ENCODE measurements at places on chromosomes 13 and 19.

DNA sequence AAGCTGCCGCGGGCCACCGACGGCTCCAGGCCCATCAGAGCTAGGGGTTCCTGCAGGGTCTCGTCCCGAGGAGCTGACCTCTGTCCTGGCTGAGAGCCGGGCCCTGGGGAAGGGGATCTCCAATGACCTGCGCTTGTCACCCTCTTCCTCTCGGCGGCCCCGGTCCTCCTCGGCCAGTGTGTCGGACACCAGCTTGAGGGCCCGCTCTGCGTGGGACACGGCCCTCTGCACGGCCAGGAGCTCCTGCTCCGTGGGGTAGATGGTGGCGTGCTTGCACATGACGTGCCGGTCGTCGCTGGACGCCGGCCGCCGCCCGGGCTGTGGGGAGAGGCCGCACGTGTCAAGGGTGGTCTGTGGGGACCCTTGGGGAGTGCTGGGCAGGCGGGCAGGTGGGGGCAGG, 32.7 kb upstream of the MATK start:
- DNase-seq, result no peak

- DNase-seq, result no peak
These were observed 5.7 kb downstream of the PRPF31 start for GRCh38 chr19:54121259-54121658.

- DNase-seq, result no peak
These were observed 22.9 kb downstream of the SBNO2 start for GRCh38 chr19:1151037-1151724.

DNA sequence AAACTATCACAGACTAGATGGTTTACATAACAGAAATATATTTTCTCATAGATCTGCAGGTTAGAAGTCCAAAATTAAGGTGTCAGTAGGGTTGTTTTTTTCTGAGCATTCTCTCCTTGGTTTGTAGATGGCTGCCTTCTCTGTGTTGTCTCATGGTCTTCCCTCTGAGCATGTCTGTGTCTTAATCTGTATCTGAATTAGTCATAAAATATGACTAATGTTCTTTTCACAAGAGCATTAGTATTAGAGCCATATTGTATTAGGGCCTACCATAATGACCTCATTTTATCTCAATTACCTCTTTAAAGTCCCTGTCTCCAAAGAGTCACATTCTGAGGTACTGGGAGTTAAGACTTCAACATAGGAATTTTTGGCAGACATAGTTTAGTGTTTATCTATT, 77.2 kb upstream of the OBI1 start:
- DNase-seq, result peak; percentile 30

GRCh38 chr19:571566-571974, 826 bp upstream of the BSG start:
- DNase-seq, result peak; percentile 64

- no peak for DNase-seq
These were observed 132.6 kb downstream of the COG6 start for GRCh38 chr13:39788102-39788501.

GRCh38 chr19:3210347-3211017, 14.0 kb upstream of the CELF5 start:
- peak; percentile 68 for DNase-seq

- DNase-seq, result no peak
These were observed 44.2 kb downstream of the MBNL2 start for GRCh38 chr13:97266332-97266731.

- DNase-seq, result no peak
These were observed 10.8 kb downstream of the RSPH6A start for GRCh38 chr19:45804140-45804958.

DNA sequence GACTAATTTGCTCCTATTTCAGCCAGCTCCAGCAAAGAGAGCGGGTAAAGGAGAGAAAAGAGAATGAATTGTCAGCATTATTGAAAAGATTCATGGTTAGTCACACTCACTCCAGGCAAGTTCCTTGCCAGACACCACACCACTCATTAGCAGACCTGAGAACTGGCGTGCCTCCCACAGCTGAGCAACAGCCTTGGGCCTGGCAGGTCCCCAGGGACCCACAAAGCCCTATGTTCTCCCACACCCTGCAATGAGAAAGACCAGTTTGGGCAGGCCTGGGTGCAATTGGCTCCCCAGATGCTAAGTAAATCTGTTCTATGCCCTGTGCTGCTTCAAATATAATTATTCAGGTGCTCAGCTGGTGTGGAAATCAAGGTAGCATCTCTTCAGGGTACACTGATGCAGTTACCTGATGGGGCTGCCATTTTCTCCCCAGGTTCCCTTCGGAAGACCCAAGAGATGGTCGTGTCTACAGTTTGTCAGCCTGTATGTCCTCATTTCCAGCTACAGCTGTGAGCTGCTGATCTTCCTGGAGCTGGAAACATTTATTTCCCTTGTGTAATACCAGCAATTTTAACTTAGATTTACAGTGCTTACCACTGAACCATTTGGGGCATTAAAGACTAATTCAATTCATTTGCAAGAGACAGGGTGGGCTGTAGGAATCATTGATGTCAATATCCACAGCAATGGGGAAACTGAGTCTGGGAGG, 405.0 kb downstream of the COG6 start:
- DNase-seq, result peak; percentile 36

DNA sequence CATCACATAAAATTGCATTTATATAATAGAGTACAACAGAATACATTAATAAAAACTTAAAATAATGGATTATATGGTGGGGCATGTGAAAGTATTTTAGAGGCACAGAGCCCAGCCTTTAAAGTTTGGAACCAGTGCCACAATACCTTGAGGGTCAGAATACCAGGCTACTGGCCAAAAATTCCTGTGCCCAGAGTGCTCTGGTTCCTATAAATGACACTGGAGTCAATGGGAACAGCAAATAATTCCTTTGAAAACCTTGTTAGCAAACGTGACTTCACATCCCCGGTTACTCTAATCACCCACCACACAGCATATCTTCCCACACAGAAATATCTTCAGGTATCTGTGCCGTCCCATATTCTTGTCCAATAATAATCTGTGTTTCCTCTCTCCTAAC, 1242.6 kb downstream of the DIAPH3 start:
- no peak for DNase-seq

- peak; percentile 86 for DNase-seq
These were observed 548.6 kb upstream of the SLITRK5 start for GRCh38 chr13:87122551-87122950.

GRCh38 chr13:102901056-102901455, 55.2 kb downstream of the ERCC5 start:
- no peak for DNase-seq

DNA sequence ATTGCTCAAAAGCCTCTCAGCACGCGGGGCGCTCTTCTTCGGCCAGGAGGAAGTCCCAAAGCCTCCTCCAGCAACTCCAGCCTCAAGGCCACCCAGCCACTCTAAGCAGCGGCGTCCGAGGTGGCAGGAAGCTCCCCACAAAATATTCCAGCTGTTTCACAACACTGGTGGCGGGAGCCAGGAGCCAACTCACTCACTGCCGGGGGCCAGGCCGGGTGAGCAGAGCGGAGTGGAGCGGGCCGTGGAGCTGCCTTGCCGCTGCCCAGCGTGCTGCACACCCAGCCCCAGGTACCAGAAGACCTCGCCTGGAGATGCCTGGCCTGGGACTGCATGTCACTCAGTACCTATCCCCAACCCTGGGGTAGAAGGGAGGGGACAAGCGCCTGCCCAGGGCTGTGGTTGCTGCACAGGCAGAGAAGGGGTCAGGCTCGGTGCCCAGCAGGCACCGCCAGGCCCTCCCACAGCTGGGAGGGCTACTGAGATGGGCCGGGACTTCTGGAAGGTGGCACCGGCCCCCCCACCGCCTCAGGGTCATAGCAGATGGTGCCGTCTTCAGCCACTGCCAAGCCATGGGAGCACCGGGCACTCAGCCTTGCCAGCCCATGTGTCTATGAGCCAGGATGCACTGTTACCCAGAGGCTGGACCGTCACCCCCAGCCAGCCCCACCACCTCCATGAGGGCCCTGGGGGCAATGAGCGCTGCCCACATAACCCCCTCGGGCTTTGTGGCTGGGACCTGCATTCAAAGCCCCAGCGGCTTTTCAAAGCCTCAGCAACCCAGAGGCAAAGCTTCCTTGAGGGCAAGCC, 59.2 kb downstream of the MLLT1 start:
- DNase-seq, result peak; percentile 21

DNA sequence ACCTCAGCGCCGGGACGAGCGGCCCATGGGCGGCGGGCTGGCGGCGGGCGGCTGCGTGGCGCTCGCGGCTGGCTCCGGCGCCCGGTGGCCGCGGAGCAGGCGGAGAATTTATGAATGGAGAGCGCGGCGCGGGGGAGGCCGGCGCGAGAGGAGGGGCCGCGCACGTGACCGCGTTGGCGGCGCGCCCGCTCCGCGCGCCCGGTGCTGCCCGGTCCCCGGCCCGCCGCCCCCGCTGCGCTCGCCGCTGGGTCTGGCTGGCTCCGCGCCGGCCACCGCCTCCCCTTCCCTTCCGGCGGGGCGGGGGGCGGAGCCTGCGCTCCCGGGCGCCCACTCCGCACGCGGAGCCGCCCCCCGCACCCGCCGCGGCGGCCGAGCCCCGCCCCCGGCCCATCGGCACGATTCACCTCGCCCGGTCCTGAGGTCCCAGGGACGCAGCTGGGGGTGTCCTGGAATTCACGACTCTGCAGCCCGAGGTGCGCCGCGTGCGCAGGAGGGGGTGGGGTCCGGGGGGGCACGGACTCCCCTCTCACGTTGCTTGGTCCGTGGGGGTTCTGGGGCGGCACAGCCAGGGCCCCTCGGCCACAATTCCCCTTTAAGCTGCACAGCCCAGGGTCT, at the start of gene CBARP:
TSS of gene CBARP (minus strand) at position 252 of the 615 bp plus-strand sequence. CDS start 1,905 bp downstream, outside the sequence.
- peak; percentile 60 for DNase-seq

DNA sequence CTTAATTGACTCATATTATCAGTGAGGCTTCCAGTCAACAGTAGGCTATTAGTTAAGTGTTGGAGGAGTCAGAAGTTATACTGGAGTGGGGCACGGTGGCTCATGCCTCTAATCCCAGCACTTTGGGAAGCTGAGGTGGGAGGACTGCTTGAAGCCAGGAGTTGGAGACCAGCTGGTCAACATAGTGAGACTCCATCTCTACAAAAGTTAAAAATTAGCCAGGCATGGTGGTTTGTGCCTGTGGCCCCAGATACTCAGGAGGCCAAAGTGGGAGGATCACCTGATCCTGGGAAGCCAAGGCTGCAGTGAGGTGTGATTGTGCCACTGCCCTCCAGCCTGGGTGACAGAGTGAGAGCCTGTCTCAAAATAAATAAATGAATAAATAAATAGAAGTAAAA, 53.2 kb downstream of the COMP start:
- DNase-seq, result no peak

- DNase-seq, result peak; percentile 58
These were observed 89.5 kb downstream of the ARHGEF7 start for GRCh38 chr13:111204438-111205177.

- no peak for DNase-seq
These were observed 13.1 kb upstream of the LAMP1 start for GRCh38 chr13:113283904-113284303.

DNA sequence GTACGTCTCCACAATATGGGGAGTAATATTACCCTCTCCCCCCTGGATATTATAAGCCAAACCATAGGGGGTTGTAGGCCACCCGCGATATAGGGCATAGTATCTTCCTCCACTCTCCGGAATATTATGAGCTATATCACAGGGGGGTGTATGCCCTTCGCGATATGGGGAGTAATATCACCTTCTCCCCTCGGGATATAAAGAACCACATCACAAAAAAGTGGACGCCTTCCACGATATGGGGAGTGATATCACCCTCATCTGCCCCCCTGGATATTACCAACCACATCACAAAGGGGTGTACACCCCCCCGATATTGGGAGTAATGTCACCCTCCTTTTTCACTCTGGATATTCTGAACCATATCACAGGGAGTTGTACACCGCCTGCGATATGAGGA, 65.5 kb upstream of the CEACAM21 start:
- DNase-seq, result no peak

DNA sequence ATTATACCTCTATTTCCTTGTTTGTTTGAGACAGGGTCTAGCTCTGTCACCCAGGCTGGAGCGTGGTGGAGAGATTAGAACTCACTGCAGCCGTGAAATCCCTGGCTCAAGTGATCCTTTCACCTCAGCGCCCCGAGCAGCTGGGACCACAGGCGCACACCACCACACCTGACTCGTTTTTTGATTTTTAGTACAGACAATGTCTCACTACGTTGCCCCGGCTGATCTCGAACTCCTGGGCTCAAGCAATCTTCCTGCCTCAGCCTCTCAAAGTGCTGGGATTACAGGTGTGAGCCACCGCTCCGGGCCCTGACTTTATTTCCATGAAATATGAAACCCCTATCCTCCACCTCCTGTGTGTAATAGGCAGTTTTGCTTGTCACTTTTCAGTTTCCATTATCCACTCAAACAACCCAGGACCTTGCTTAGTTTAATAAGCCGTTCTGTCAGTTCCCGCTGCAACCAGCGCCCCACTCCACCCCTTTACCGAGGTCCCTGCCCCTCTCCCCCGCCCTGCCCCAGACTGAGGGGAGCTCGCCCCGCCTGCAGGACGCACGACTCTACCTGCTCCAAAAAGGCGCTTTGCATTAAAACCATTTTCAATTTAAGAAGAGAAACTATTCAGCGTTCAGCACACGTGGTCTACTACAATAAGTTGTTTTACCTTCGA, 16.9 kb downstream of the ZNF816 start:
- DNase-seq, result no peak

DNA sequence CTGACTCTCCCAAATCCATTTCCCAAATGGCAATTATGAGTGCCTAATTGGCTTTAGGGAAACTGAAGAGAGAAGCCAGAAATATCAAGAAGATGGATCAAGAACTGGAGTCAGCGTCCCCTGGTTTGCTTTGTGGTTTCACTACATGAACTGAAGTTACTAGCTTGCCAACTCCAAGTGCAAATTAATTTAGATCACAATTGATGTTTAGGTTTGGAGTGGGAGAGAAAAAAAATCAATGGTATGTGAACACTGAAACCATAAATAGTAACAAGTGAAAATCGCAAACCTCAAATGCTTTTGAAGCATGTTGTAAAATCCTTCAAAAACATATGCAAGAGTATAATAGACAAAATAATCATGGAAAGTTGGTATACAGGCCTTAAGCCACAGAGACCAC, 1528.6 kb upstream of the SLC10A2 start:
- no peak for DNase-seq

DNA sequence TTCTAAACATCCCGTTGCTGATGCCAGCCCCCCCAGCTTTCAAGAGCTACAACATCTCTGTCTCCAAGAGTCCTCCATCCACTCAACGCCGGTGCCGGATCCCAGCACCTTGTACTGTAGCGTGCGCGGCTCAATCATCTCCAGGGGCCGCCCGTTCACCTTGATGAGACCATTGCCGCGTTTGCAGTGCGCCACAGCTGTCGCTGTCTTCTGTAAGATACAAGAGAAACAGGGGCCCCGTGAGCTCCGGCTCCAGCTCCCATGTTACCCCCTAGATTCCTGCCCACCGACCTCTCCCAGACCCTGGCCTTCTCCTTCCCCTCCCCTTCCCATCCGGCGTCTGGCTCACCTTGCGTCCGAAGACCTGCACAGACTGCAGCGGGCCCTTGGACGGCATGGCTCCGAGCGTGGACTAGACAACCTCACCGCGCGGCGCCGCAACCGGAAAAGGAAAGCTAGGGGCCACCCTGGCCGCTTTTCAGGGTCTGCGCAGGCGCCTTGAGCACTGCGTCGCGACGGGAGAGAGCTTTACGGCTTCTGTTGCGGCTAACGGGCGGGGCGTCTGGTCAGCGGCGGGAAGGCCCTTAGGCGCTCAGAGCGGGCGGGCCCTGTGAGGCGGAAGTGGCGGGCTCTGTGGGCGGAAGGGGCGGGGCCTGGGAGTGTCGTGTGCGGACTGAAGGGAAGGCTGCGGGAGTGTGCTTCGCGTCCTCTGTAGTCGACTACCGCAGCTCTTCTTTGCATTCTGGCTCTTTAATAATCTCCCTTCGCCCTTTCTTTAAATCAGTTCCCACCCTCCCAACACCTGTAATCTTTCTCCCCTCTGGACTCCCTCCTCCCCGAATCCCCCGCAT, at the start of gene RPS16:
TSS of gene RPS16 (minus strand) at position 451 of the 851 bp plus-strand sequence. CDS start at position 397, 54 bp downstream.
- DNase-seq, result peak; percentile 98
